ENCODE measurements at places on chromosomes 7 and 10.

GRCh38 chr10:287026-287709, 151.9 kb downstream of the ZMYND11 start:
- DNase-seq: no peak

GRCh38 chr10:88975377-88975720, 15.2 kb upstream of the FAS start:
- DNase-seq: no peak

DNA sequence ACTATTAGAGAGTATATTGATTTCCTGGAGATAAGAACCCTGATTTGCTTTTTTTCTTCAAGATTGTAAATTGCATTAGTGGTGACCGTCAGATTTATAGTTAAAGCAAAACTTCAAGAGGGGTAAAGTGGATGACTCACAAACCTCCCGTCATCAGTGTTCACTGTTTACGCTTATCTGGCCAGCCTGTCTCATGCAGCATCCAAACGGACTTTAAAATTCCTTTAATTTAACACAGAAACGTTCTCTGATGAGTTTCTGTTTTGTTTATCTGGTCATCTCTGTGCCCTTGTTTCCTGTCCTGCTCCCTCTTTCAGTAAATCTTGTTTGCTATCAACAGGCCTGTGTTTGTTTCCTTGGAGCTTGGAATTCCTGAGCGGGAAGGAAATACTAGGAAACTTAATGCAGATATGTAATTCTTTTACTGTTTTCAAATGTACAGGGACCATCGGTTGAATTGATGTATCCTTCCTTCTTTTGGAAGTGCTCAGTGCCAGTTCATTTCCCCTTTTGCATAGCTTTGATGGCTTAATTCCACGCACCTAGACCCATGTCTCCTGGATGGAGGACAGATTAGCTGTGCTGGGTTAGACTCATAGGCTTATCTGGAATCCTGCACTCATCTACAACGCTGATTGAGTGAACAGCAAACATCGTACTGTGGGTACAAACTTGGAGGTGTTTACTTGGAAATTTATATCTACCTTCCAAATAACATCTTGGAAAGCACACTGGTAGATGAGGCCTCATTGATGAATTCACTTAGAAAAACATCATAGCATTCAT, 21.3 kb downstream of the PTPRE start:
- no peak for DNase-seq

- DNase-seq: no peak
Observed at GRCh38 chr7:134919240-134919641, 67.1 kb upstream of the AGBL3 start.

- DNase-seq: no peak
Observed at GRCh38 chr7:117654780-117655179, 175.0 kb downstream of the CFTR start.

- DNase-seq: no peak
Observed at GRCh38 chr10:37246637-37247036, 121.2 kb downstream of the ANKRD30A start.

DNA sequence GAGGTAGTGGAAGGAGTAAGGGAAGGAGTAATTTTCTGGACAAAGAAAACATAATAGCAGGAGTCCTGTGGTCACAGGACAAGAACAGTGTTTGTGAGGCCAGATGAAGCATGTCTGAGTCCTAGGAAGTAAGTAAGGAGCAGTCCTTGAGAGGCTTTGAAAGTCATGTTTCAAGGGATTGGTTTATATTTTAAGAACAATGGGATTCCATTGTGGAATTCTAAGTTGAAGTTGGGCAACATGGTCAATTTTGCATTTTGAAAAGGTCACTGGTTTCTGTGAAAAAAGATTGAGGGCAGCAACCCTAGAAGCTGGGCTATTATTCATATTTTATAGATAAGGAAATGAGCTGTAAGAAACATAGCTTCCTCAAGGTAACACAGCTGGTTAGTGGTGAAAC, 10.8 kb upstream of the SLC25A28 start:
- DNase-seq: no peak

DNA sequence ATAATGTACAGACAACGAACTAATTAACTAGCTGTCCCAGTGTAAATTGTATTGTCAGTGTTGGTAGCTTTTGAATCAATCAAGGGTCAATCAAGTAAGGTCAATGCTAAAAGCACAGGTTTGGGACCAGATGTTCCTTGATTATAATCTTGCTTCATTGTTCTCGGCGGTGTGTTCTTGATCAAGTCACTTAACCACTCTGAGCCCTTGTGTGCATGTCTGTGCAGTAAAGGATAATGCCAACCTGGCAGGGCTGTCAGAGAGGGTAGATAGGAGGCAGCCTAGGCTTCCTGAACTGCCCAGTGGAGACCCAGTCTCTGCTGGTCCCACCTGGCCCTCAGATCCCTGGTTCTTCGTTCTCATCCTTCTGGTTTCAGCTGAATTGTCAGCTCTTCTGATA, 221.0 kb downstream of the EMX2 start:
- DNase-seq: no peak

GRCh38 chr7:151372612-151373265, 31.1 kb downstream of the NUB1 start:
- DNase-seq: no peak

DNA sequence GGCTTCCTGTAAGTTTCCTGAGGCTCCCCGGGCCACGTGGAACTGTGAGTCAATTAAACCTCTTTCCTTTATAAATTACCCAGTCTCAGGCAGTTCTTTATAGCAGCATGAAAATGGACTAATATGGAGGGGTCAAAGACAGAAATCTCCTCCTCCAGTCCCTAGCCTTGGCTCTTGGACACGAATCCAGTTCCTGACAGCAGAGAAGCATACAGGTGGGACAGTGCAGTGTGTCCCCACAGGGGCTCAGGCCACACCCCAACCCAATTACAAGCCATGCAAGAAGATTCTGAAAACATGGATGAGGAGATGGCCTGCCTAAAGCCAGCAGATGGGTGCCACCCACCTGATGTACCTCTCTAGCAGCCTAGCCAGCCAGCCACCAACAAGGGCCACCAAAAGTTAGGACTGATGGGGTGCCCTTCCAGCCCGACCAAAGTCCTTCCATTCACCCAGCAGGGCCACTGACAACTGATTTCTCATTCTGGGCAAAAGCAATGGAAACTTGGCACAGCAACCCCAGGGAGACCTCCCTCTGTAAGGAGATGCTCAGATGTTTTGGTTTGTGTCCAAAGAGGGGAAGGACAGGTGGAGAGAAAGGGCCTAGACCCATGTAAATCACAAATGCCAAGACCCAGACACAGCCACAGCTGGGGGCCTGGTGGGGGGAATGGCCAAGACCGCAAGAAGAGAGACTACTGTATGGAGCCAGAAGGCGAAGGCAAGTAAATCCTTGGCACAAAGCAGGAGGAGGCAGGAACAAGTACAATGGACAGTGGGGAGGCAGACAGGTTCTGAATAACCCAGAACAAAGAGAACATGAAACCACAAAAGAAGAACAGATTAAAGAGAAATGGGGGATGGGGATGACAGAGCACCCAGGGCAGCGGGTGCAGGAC, 13.6 kb downstream of the GPRIN2 start:
- DNase-seq: no peak

- no peak for DNase-seq
Observed at GRCh38 chr10:132457328-132458070, 60.5 kb downstream of the PWWP2B start.

- no peak for DNase-seq
Observed at GRCh38 chr7:35697414-35698175, 2.7 kb upstream of the HERPUD2 start.

DNA sequence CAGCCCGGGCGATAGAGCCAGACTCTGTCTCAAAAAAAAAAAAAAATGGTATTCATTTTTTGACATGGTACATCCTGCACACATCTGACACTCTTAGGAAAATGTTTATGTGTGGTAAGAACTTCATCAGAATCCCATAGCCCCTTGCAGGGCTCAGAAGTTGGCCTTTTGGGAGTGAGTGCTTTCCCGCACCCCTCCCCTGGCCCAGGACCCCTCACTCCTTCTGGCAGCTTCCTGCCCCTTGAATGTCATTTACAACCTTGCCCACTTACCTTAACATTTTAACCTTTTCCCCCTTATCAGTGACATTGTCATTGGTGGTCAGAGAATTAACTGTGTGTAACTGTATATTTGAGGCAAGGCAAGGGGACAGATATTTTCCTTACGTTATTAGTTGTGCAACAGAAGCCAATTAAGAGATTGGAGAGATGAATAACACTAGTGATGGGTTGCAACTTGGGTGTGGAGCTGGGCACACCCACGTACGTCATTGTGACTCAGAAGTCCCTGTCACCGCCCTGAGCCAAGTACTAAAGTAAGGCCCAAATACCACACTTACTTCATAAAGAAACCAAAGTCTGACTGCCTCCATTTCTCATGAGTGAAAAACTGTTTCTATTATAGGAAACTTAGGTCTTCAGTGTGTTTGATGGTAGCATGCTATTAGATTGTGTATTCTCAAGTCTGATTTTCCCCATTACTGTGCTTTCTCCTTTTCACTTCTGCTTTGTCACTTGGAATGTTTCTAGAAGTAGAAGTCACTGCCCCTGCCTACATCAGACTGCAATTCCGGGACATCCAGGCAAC, 31.6 kb downstream of the OGDH start:
- DNase-seq: peak; percentile 76

GRCh38 chr7:40979296-40979695, 723.6 kb downstream of the INHBA start:
- DNase-seq: no peak

DNA sequence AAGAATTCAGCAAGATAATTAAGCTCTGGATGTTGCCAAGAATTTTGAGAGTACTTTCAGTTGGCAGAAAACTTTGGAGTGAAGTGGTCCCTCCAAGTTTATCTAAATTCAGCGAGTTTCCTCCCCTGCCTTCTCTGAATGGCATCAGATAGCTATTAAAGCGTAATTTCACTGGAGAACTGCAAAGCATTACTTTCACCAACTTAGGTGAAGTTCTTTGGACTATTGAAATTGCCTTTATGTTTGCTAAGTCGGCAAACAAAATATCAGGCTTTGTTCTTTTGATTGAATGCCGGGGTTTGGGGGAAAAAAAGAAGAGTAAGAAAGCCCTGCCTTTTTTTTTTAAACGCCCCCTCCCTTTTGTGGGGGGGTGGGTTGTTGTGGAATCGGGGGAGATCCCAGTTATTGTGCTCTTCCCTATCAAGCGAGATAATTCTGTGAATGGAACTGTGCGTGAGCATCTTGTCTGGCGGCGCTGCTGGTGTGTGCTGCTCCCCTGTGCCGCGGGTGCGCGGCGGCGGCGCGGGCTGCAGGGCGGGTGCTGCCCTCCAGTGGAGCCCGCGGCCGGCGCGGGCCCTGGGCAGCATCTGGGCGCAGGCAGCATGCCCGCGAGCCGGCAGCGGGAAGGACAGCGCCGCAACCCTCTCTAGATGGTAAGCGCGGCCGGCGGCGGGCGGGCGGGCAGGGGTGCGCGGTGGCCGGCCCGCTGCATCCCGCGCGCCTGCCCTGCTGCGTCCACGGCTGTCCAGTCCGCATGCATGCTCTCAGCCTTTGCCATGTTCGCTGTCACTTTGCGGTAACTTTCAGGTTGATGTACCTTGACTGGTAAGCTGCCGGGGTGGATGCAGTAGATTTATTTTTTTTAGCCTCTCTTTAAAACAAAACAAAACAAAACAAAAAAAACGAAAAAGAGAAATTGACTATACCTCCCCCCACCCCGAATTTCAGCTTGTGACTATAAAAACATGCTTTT, 176.5 kb downstream of the TCF7L2 start:
- DNase-seq: peak; percentile 38

GRCh38 chr10:14381475-14381874, 50.8 kb upstream of the FRMD4A start:
- no peak for DNase-seq

- DNase-seq: no peak
Observed at GRCh38 chr7:103063895-103064294, 10.7 kb downstream of the FBXL13 start.

GRCh38 chr10:22655312-22655981, 58.9 kb downstream of the PIP4K2A start:
- no peak for DNase-seq

DNA sequence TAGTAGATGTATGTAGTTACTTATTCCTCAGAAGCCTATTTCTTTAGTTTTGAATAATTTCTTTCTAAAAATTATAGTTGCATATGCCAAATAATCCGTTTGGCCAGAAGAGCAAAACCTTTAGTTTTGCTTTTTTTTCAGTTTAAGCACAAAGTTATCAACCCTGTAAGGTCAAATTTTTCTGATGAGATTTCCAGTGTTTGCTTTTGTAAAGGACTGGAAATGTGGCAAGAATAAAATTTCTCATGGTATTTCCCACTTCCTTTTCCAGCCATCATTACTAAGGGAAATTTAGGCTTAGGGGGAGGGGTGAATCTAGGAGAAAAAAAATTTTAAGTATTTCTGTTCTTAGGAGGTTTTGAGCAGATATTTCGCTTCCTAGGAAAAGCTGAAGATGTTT, 7.6 kb downstream of the CALD1 start:
- no peak for DNase-seq

DNA sequence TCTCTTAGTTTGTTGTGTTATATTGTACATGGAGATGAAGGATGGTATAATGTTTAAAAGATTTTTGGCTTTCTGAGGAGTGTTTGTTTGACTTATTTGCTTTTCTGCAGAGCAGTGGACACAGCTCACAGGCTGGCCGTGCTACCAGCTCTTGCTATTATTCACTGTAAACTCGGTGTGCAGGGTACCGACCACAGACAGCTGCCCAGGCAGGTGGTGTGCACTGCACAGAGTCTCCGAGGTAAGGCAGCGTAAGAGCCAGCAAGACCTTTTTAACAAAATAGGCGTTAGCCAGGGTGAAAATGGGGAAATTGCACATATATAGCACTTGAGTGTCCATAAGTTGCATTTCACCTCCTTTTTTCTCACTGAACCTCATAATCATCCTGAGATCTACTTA, 438.0 kb downstream of the CNTNAP2 start:
- DNase-seq: no peak

DNA sequence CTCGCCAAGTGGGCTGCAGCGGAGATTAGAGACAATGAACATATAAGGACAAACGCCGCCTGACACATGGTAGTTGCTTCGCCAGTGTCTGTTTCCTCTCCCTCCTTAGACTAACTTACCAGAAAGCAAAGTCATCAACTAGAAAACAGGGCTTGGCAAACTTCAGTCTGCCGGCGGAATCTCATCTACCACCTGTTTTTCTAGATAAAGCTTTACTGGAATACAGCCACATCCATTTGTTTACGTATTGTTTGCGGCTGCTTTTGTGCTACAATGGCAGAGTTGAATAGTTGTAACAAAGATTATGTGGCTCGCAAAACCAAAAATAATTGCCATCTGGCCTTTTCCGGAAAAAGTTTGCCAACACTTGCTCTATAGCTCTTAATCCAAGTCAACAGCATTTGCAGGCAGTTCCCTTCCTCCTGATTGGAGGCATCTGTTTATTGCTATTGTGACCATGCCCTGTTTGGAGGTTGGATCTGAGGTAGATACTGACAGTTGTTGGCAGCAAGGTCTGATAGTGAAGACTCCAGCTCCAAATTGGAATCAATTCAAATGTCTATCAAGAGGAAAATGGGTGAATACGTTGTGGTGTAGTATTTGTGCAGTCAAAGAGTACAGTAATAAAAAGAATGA, 260.6 kb downstream of the POU6F2 start:
- no peak for DNase-seq

GRCh38 chr7:50731703-50732582, 50.8 kb downstream of the GRB10 start:
- no peak for DNase-seq
